NCI-H345 (cell line): ENCODE measurements at places on chromosomes 2 and 18.

DNA sequence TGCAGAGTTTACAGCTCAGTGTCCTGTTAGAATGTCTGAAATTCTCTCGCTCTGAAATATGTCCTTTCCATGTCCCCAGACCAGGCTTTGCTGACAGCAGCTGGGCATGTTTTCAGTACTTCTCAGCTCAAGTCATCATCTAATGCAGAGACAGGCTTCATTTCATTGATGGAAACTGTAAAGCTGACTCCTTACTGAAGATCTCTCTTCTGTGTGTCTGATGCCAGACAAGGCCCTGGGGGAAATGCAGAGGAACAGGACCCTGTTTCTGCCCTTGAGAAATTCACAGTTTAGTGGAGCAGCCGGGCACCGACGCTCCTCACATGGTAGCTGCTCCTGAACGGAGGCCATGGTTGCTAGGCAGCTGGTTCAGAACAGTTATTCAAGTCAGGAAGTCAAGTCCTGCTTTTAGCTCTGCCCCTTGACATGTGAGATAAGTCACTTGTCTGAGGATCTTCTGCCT, 24.6 kb upstream of the FZD7 start:
- DNase-seq, result no peak

DNA sequence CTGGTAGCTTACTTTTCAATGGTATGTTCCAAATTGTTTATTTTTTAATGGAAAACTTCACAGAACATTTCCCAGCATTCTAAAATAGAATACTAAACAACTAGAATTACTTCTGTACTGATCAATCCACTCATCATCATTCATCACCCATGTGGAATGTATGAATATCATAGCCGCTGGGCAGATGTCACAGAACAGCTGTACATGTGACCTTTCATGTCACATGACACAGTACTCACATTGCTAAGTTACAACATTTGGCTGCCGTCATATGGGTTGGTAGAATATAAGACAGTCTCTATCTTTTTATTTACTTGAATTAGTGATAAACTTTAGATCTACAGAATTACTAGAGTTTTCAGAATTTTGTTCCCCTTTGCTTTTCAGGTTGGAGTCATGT, 387.6 kb downstream of the ZEB2 start:
- no peak for DNase-seq

DNA sequence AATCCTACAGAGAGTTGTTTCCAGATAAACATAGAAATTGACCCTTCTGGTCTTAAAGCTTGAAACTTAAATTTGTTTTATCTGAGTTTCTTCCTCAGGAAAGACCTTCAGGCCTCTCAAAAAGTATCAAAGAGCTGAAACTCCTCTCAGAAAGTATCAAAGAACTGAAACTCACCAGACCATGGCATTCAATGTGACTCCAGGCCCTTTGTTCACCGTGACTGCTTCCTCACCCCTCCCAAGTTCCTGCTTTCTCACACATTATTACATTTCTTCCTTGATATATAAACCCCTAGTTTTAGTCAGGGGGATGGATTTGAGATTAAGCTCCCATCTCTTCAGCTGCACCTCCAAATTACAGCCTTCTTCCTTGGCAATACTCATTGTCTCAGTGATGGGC, 6.0 kb downstream of the ANKMY1 start:
- DNase-seq, result no peak

DNA sequence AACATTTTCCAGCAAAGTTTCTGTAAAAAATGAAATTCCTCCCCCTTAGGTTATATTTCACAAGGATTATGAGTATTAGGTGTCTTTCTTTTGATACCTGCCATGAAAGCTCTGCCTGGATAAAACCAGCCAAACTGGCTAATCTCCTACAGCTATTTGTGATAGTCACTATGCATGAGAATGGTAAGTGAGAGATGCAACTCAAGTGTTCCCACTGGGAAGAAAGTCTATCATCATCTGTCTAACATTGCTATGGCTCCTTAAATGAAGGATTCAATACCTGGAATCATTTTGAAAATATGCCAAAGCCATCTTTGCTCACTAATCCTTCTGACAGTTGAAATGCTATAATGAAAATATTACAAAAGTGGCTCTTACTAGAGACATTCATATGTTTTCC, 339.9 kb upstream of the LRRTM4 start:
- DNase-seq, result no peak

- no peak for DNase-seq
Measured at GRCh38 chr18:36460324-36460850, 162.9 kb downstream of the FHOD3 start.

GRCh38 chr2:128628996-128629395, 310.3 kb upstream of the HS6ST1 start:
- DNase-seq, result no peak

DNA sequence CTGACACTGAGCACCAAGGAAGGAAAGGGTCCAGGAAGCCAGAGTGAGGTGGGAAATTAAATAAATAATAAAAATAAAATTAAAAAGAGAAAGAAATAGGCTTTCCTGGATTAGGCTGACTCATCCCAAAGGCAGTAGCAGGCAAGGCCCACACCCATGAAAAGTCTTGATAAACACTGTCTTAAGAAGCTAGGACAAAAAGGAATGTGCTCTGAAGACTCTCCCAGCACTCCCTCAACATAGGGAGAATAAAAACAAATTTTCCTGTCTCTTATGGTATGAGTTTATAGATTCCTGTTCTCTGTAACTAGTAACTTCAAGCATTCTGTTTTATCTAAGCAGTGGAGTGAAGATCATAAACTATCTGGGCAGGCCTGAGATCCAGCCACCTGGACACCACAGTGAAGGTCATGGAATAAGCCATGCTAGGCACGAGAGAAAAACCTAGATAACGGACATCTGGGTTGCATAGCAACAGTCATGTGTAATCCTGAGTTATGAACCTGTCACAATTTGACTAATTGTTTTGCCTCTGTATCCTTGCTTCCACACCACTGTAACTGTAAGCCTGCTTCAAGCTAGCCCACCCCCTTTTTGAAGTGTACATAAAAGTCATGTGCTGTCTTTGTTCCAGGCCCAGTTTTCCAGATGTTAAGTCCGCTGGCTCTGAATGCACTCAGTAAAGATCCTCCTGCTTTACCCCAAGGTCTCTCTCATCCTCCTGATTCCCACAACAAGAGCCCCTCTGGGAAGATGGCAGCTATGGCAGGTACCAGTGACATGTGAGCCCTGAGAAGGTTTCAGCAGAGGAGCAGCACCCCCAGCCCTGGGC, 107.8 kb downstream of the NDUFA10 start:
- DNase-seq, result no peak

GRCh38 chr2:224938651-224939182, 103.6 kb downstream of the DOCK10 start:
- peak; percentile 4 for DNase-seq

DNA sequence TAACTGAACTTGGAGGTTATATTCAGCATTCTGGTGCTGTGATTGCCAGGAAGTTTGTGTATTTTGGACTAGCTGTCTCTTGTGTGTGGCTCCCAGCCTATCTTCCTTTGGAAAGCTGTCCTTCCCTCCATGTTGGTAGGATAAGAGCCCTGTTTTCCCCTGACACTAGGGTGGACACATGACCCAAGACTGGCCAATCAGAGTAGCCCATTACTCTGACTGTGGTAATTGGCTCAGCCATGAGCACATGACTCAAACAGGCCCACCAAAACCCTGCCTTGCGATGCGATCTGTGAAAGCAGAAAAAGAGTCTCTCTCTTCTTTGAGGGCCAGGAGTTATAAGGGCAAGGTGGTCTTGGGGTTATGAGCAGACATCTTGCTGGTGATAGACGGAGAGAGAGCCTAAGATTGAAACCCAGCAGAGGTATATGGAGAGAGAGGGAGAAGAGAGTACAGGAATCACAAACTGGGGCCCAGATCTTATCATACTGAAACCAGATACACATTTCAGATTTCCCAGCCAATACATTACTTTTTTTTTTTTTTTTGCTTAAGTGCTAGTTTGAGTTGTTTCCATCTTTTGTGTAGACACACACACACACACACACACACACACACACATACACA, 45.3 kb upstream of the SERPINE2 start:
- DNase-seq, result no peak

GRCh38 chr2:121994238-121995206, 239.1 kb downstream of the TSN start:
- no peak for DNase-seq

DNA sequence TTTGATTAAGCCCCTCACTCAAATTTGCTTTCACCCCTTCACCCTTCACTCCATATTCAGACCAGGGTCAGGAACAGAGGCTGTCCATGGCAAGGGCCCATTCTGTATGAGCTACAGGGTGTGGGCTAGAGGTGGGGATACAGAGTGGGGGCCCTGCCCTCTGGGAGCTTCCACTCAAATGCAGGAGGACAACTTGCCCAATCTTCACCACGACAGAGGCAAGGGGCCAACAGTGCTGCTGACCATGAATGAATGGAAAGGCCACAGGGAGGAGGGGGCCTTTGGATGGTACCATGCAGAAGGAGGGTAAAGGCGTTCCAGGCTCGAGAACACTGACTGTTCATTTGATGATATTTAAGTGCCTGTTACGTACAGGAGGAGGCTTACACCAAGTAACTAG, 22.8 kb downstream of the ADRA2B start:
- DNase-seq, result no peak

DNA sequence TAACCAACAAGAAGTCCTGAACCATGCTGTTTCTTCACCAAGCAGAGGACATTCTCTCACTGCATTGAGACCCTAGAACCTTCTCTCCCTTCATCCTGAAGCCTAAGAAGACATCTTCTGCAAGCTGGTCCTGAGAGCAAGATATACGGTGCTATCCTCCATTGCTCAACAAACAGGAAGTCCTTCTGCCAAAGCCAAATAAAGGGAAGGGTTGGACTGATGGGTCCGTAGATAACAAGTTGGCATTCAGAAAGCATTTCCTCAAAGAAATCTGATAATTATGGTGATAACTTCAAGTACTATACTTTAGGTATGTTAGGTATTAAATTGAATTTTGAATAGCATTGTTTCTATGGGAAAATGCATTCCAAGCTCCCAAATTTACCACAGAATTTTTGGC, 23.3 kb downstream of the GRB14 start:
- DNase-seq, result no peak

GRCh38 chr18:52875725-52876124, 535.7 kb downstream of the DCC start:
- DNase-seq, result no peak

GRCh38 chr2:120783371-120783791, 47.7 kb downstream of the GLI2 start:
- DNase-seq, result no peak

DNA sequence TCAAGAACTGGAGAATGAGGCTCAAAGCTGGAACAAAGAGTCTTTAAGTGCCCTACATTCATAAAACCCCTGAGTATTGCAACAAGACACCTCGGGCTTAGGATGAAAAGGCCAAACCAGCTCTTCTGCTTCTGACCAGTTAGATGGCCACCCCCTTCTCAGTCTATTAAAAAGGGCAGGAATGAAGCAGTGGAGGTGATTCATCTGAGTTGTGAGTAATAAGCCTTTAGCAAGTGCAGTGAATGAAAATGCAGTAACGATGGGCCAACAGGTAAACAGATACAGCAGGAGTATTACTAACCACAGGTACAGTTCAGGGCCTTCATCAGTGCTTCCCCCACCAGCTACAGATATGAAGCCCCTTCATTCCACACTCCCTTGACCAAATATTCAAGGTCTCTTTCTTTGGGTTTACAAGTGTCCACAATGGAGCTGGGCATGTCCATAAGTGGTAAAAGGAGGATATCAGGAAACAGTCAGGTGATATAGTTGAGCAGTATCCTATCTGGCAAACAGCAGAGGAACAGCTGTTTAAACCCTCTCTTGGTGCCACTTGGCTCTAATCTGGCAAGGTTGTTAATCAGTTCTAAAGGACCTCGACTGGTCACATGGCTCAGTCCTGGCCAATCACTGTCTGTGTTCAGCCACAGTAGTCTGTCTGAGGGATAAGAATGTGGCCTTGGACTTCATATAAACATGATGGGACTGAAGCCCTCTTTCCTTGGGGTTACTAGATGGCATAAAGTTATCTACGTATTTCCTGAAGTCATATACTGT, 17.8 kb downstream of the SERPINB13 start:
- DNase-seq, result no peak

DNA sequence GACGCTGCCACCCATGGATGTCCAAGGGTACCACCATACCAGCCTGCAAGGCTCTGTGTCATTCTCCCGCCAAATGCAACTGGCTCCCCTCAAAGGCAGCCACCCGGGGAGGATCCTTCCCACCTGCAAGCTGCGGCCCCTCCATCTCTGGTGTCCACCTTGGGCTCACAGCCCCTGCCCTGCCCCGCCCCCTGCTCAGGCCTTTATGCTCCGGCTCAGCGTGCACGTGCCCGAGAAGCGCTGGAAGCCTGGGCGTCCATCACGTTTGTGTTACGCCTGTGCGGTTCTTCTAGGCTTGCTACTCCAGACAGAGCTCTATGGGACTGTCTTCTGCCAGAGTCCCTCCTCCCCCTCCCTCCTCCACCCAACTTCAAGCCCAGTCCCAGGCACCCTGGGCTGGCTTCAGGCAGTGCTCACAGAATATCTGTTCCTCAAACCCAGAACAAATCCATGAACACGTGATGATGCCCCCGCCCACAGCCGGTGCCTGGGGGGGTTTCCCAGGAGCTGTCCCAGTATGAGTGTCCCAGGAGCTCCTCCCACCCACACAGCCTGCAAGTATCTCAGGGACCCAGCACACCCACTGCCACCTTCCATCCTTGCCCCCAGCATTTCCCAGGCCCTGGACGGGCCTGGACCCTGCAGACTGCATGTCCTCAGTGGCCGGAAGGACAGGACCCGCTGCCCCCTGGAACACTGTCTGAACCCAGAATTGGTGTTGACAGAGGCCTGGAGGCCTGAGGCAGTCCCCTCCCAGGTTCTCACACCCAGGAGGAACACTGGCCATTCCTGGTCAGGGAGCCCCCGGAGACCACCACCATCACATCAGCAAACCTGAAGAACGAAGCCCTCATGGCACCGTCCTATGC, 30.3 kb downstream of the KIF1A start:
- DNase-seq, result no peak

- DNase-seq, result no peak
Measured at GRCh38 chr2:53448086-53448485, 319.5 kb upstream of the CHAC2 start.

DNA sequence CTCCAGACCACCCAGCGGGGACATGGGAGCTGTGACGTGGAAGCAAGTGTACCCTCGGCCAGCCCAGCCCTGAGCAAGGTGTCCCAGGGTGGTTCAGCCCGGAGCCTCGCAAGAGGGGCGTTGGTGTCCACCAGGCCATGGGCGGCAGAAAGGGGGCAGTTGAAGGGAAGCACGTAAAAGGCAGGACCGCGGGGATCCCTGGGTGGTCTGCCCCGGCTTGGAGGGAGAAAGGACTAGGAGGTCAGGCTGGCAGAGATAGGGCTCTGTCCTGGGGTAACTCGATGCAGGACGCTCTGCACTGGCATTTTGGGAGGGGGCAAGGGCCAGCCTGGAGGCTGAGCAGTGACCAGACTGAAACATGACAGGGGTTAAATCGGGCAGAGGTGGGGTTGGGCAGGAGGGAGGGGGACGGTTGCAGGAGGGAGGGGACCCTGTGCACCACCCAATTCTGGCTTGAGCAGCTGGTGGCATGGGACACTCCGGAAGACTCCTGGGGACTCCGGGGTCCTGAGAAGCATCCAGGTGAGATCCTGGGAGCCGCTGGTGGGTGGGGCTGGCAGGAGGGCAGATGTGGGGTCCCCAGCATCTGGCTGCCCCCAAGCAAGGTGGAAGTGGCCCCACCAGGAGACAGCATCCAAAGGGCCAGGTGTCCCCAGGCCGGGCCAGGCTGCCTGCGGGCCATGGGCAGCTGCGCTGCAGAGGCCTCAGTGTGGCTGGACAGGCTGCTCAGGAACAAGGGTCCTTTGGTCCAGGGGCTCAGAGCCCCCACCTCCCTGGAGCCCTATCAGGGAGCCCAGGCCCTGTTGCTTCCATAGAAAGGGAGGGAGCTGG, 46.8 kb upstream of the GPC1 start:
- DNase-seq, result no peak

GRCh38 chr2:119249311-119249710, 25.7 kb downstream of the STEAP3 start:
- no peak for DNase-seq
